ENCODE measurements at places on chromosomes 1 and 21.

DNA sequence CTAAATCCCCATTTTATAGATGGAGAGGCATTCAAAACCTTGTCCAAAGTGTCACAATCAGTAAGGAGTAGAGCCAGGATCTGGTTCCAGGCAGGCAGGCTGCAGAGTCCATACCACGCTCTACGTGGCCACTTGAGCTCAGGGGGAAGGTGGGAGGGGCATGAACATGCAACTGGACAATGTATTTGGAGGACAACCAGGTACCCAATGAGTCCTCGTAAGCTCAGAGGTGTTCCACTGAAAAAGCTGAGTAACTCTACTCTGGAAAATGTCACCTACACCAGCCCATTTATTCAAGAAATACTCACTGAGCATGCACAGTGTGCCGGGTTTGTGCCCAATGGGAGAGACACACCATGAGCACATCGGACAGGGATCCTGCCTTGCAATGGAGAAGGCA lies 11.2 kb upstream of the GUCA2B start:
- DNase-seq = no peak

- no peak for DNase-seq
Observed at GRCh38 chr1:17919525-17920439, 164.6 kb downstream of the ACTL8 start.

GRCh38 chr1:175900171-175900570 lies 156.8 kb upstream of the TNR start:
- DNase-seq = no peak

DNA sequence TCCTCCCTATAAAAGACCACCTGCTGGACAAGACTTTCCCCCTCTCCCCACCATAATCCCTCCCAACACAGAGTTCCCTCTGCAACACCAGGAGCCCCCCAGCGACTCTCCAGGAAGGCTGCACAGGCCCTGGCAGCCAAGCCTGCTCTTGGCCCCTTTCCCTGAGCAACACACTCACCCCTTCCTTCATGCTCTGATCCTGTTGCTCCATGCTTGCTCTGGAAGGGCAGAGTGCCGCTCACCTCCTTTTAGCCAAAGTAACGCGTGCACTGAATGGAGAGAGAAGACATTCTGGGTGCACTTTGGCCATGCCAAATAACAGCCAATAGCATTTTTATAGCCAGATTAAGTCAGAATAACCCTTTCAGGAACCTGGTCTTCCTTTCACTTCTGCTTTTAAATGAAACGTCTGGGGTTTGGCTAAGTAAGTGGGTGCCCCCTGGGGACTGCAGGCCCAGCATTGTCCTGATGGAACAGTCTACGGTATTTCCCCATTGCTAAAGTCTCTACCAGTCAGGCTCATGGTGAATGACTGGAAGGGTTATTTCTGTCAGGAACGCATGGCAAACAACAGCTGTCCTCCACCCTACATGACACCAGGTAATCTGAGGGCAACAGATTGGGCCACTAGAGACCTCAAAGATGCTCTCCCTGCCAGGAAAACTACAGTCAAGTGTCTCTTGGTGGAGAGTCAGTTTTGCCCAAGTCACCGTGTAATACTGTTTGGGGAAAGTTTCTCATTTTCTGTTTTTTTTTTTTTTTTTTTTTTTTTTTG lies at the start of gene SLC2A5:
Gene SLC2A5 (minus strand): TSS at position 310 of the 775 bp plus-strand sequence. CDS start 99 bp downstream, at position 211.
- no peak for DNase-seq

GRCh38 chr1:74464037-74464436 lies 48.4 kb downstream of the LRRC53 start:
- DNase-seq = no peak

DNA sequence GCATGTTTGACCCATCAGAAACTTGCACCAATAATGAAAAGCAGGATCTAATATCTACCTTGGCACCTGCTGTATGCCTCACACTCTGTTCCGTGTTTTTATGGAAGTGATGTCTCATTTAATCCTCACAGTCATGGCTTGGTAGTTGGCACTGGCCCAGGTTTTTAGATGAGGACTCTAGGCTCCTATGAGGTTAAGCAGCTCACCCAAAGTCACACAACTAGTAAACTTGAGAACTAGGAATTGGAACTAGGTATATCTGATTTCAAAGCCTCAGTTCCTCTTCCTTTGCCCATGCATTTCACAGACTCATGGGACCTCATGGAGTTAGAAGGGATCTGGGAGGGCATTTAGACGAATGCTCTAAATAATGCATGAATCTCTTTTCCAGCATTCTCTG lies 21.3 kb upstream of the TARBP1 start:
- no peak for DNase-seq

GRCh38 chr1:162009501-162010174 lies 14.0 kb downstream of the OLFML2B start:
- DNase-seq = no peak

DNA sequence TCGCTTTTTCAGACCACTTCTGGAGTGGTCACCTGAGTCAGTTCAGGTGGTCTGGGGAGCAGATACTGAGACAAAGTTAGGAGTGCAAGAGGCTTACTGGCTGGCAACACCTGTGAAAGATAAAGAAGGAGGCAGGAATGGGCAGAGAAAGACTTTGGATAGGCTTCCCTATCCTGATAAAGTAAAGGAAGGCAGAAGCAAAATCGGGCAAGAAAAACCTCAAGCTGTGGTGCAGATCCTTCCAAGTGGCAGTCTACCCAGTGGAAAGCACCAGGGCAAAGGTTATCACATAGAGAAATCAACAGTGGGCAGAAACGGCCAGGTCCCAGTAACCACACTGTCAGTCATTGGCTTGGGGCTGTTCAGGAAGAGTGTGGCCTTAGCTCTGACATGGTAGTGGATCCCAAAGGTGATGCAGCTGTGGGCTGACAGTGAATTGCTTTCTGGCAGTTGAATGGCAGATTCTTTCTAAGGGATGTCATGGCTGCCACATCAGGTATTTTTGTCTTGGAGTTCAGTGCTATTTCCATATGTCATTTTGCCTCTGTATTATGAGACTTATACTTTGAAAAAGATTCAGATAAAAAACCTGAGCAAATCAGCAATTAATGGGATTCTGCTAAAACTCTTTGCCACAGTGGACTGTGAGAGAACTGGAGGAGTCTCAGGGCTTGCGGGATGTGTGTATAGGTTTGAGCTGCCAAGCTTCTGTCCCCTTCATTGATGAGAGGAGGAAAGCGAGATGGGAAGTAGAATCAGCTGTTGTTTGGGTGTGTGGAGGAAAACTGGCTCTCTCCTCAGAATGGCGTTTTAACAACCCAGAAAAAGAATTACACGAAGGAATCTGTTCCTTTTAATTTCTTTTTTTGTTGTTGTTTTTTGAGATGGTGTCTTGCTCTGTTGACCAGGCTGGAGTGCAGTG lies 8.1 kb upstream of the CGN start:
- DNase-seq = no peak

DNA sequence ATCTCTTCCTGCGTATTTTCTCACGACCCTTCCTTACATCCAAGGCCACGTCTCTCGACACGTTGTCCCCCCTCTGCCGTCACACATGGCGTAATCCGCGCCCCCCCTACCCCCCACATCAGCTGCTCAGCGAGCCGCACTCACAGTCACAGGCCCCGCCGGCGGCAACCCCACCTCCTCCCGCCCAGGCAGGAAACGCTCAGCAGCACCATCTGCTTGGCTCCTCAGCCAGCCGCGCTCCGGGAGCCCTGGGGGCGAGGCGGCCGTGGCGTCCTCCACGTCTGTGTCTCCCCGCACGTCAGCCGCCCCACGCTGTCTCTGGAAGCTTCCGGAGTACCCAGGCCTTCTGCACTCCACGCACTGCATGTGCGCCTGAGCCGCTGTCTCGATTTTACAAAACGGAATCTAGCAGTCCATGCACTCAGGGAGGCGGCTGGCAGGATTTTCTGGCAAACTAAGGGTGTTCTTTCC lies 64.6 kb downstream of the SIK1 start:
- DNase-seq = peak; percentile 47

- DNase-seq = no peak
Observed at GRCh38 chr1:246178717-246179311, 328.3 kb downstream of the SMYD3 start.

- no peak for DNase-seq
Observed at GRCh38 chr1:205706601-205707502, 26.5 kb upstream of the SLC45A3 start.

- no peak for DNase-seq
Observed at GRCh38 chr1:1092149-1092855, 18.2 kb upstream of the RNF223 start.

DNA sequence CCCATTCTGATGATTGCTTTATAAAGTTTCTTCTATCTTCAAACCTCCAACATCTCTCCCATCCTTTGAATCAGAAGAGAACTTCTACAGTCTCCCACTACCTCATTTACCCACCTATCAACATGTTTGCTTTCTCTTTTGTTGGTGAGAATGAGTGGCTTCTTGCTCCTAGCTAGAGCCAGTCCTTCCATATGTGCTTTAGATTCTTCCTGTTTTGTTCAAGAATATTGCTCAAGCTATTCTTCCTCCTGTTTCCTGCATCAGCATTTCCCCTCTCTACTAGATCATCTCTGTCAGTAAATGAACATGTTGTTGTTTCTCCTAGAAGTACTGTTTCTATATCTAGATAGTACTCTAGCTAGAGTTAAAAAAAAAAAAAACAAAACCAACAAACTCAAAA lies 6.3 kb downstream of the ATF6 start:
- DNase-seq = no peak

DNA sequence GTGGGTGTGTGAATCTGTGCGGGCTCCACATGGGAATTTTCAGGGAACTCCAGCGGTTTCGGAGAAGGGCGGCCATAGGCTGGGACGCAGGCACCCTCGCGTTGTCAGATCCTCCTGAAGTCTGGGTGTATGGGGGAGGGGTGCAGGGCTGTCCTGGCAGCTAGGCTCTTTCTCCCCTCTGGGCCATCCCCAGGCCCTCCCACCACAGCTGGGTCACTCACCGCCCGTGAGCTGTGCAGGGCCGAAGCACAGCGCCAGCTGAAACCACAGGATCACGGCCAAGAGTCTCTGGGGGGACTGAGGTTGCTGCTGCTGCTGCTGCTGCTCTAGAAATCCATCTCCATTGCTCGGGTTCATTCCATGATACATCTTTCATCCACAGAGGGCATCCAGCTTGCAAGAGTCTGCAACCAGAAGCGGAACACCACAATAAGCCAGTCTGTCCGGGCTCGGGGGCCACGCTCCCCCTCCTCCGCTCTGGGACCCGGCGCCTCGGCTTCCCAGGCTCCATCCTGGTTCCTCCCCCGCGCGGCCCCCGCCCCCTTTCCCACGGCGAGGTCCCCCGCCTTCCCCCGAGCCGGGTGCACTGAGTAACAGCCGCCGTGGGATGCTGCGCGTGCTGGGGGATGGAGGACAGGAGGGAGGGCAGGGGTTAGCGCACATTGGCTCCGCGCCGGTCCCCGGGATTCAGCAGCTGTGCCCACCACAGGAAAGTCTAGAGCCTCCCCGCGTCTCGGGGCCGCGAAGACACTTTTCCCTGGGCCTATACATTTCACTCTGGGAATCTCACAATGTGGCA lies 720 bp downstream of the SUSD4 start:
- no peak for DNase-seq

DNA sequence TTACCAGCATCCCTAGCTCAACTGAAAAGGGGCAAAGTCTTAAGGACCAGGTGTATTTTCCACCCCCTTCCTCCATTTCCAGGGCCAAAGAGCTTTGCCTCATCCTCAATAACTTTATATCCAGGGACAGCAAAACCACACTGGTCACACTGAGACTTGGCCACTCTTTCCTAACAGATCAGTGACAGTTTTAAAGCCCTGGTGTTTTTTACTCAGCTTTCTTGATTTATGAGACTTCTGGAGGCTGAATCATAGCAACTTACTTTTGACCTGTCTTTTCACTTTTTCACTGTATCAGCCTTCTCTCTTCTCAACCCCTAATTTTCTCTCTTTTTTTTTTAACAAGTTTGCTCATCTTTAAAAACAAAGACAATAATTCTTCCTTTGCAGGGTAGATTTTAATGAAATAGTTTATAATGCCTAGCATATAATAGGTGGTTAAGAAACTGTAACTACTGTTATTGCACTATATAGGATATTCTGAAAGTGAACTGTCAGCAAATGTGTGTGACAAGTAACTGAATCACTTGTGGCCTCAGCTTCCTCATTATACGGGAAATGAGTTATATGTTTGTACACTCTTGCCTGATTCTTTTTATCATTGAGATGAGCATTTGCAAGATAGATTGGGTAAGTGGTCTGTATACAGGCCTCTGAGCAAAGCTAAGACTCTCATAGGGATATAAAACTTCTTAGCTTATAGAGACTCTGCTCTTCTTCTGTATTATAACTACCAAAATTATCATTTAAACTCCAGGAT lies 19.7 kb upstream of the DYNLT5 start:
- DNase-seq = no peak

DNA sequence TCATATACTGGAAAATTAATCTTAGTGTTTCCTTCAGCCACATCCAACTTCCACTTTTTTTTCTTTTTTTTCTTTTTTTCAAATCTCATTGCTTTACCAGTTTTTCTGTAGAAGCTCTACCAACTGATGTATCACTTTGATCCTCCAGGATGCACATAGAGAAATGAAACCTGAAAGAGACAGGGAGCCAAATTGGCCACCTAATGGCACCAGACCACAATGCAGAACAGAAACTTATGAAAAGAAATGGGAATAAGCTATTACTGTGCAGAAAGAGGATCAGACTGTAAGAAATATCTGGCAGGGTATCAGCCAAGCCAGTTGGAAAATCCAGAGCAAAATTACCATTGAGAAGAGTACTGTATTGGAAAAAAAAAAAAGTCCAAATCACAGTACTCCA lies 1514.2 kb downstream of the MRPL39 start:
- DNase-seq = no peak

DNA sequence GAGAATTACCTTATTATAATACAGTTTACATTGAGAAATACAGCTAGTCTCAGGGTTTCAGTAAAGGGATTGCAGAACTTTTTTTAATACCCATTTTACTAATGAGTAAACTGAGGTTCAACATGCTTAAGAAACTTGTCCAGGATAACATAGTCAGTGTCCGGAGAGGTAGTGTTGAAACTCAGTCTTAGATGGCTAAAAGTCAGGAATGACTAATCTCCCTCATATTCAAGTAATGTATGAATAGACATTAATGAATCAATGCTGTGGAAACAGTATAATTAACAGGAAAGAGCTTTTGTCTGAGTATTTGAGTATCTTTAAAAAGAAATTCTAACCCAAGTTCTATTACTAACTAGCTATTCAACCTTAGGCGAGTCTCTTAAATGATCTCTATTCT lies 397.6 kb downstream of the PLA2G4A start:
- DNase-seq = no peak
